NCI-H2029 treated with DMSO at 0.1 percent for 48 hours (cell line): ENCODE measurements at places on chromosomes 1 and 21.

GRCh38 chr1:3691421-3692204 lies 39.3 kb downstream of the TP73 start:
- DNase-seq, result no peak

- DNase-seq, result no peak
Measured at GRCh38 chr1:212237651-212238050, 47.6 kb upstream of the PPP2R5A start.

DNA sequence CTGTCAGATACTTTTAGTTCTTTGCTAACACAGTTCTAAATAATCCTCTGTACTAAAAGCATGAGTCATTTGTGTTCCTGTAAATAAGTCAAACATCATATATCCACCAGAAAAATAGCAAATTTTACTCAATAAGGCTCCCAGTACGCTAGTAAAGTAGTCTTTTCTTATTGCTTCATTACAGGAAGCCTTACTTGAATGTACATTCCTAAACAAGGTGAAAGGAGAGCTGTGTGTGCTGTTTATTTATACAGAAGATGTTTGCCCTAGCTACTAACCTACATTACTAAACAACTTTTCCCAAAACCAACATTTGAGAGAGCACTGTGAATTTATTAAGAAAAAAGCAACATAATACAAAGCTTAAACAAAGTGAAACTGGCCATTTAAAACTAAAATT lies 52.0 kb downstream of the ZNHIT6 start:
- no peak for DNase-seq

GRCh38 chr1:233114860-233115259 lies 164.4 kb downstream of the NTPCR start:
- no peak for DNase-seq

DNA sequence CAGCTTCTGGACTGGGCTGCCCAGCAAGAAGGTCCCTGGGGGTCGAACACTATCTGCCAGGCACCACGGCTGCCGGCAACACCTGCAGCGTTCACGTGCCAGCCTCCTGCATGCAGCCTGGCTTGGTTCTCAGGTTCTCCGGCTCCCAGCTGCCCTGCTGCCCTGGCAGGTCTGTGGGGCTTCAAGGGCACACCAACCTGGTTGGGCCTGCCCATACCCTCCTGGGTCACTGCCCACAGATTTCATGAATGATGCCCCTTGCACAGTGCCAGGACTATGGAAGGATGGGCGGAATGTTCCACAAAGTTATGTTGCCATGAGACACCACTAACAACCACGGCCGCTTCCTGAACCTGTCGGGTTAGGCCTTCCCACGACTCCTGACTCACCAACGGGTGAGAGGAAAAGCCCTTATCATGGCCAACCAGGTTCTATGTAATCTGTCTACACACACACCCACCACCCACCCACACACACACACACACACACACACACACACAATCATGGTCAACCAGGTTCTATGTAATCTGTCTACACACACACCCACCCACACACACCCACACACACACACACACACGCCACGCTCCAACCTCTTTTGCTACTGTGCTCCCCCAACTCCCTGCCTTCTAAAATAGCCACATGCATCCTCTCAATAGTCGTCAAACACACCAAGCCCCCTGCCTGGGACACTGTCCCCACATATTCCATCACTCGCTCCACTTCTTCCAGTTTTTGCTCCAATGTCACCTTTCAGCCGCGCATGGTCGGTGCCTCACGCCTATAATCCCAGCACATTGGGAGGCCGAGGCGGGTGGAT lies 32.2 kb downstream of the HSPG2 start:
- DNase-seq, result no peak

- DNase-seq, result no peak
Measured at GRCh38 chr21:39095681-39096080, 87.6 kb downstream of the PSMG1 start.

DNA sequence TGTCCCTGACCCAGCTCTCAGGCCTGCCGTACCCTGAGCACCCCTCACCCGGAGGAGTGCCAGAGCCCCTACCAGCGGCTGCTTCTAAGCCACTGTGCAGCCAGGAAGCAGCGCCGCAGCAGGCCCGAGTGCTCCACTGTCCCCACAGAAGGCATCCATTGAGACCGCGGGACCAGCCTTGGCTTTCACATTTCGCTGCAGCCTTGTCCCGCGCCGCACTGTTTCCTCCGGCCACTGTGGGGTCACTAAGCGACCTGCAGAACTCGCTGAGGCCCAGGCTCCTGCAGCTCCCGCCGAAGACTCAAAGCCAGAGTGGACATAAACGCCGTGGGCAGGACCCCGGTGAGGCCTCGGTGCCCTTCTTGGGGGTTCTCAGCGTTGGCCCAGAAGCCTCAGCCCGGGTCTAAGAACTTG lies 3.0 kb downstream of the ALX3 start:
- no peak for DNase-seq

DNA sequence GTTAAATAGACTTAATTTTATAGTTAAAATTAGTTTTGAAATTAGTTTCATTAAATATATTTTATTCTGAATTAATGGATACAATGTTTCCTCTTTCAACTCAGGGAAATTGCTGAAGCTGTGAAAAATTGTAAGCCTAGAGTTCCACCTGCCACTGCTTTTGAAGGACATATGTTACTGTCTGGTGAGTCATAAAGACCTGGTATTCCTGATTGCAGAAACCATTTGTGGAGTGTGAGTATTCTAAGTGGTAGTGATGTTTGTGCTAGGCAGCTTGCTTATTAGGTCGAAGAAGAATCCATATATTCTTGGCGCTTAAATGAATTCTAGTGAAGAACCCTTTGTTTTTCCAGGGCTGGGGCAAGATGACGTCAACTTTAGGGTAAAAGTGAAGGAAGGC lies 34.0 kb downstream of the MTR start:
- no peak for DNase-seq

GRCh38 chr1:66439031-66439740 lies 94.8 kb upstream of the SGIP1 start:
- DNase-seq, result no peak

GRCh38 chr1:17229379-17229778 lies 19.5 kb upstream of the PADI3 start:
- DNase-seq, result no peak

DNA sequence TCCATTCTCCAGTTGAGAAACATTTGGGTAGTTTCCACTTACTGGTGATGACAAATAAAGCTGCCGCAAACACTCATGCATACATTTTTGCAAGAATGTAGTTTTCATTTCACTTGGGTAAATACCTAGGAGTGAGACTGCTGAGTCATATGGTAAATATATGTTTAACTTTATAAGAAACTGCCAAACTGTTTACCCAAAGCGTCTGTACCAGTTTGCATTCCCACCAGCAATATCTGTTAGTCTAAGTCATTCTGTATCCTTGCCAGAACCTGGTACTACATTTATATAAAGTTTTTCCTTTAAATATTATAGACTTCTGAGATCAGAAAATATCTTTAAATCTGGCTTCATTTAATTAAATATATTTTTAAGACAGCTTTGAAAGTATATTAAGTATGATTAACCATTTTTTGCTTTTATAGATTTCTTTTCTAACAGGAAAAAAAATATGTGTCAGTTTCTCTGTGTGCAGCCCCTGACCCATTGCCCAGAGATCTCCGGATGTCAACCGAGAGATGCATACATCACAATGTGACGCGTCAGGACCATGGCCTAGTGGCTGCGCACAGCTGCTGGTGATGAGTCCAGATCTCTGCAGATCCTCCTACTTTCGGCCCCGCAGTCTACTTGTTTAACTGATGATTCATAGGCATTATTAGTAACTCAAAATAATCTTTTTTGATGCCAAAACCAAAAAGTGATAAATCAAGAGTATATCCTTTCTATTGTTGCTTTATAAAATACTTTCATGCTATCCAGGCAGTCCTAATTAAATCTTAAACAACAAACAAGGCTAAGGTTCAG lies 227.1 kb upstream of the MAP1LC3C start:
- DNase-seq, result no peak

- no peak for DNase-seq
Measured at GRCh38 chr1:210123383-210123782, 109.2 kb upstream of the SERTAD4 start.

- DNase-seq, result no peak
Measured at GRCh38 chr1:56073206-56073605, 506.2 kb downstream of the PLPP3 start.

DNA sequence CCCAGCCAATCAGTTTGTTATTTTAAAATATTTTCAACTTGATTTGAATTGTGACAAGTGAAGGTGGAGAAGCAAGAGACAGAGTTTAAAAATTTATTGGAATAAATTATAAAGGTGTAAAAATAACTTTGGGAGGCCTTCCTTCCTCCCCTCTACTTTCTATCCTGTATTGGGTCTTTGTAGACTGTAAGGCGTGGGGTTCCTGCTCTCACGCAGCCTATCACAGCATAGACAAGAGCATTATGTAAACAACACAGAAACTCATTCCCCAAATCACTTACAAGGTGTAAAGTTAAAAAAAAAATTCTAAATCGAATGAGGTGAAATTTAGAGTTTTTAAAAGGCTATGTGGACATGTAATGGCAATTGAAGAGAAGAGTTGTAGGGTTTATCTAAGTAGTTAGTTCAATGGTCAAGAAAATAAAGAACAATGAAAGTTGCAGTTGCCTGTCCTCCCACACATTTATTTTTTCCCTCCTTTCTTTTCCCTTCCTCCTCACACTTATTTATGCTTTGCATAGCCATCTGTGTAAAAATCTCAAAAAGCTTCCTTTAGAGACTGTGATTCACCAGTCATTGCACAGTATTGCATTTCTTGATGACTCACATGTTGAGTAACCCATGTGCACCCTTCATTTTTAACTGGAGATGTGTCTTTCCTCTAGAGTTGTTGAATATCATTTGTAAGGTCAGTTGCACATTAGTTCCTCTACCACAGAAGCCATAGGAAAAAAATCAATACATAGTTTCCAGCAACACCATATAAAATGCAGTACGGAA lies 242.2 kb downstream of the PTPRC start:
- no peak for DNase-seq

DNA sequence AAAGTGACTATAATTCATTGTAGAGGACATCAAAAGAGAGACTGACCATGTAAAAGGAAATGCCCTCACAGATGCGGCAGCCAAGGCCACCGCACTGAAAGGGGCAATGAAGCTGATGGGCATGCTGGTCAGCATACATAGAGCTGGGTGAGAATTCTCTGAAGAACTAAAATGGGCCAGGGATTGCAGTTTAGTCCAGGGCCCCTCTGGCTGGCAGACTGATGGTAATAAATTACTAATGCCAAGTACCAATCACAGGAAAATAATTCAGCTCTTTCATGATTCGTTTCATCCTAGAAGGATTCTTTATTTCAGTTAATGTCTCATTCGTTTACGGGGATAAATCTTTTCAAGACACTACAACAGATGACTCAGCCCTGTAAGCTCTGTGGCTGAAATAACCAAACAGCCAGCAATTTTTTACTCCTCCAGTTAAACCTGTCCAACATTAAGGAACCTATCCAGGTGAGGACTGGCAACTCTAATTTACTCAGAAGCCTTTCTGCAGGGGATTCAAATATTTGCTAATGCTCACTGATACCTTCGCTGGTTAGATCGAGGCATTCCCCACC lies 56.9 kb upstream of the MAP1LC3C start:
- no peak for DNase-seq

GRCh38 chr1:17826165-17826488 lies 71.0 kb downstream of the ACTL8 start:
- DNase-seq, result no peak

DNA sequence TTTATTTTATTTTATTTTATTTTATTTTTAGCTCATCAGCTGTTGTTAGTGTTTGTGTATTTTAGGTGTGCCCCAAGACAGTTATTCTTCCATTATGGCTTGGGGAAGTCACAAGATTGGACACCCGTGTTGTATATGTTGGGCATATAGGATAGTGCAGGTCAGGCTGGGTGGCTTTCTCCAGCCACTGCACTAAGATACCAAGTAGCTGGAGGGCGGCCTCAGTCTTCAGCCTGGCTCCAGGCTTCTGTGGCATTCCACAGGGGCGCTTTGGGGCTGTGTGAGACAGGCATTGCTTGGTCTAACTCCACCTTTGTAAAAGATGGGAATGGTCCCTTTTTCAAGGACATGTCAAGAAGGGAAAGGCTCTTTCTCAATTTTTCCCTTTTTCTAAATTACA lies 16.5 kb downstream of the RRP1B start:
- no peak for DNase-seq

DNA sequence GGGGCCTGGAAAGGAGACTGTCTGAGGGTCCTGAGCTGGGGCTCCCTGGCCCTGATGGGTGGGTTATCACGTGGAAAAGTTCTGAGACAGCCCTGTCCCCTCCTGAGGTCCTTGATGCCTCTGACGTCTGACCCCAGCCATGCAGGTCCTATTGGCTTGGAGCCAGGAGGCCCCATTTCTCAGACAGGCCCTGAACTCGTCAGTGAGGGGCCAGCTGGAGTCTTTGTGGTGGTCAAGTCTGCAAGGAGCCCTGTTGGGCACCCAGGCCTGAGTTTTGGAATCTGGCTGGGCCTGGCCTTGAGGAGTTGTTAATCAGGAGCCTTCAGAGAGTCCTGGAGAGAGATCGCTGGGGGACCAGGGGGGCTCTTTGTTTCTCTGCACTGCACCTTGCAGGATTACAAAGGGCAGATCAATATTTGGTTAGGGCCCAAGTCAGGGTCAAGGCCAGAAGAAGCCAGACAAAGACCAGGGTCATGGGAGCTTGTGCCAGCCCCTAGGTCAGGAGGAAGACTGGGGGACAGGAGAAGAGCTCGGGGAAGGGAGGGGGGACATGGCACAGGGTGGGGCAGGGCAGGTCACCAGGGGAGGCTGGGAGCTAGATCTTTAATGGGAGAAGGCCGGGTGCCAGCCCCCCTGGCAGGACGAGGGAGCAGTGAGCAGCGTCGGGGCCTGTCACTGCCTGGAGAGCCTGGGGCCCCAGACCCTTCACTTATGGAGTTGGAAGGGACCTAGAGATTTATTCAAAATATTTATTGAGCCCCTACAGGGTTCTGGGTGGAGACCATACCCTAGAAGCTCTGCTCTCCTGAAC lies 83.2 kb downstream of the PTPRU start:
- no peak for DNase-seq

DNA sequence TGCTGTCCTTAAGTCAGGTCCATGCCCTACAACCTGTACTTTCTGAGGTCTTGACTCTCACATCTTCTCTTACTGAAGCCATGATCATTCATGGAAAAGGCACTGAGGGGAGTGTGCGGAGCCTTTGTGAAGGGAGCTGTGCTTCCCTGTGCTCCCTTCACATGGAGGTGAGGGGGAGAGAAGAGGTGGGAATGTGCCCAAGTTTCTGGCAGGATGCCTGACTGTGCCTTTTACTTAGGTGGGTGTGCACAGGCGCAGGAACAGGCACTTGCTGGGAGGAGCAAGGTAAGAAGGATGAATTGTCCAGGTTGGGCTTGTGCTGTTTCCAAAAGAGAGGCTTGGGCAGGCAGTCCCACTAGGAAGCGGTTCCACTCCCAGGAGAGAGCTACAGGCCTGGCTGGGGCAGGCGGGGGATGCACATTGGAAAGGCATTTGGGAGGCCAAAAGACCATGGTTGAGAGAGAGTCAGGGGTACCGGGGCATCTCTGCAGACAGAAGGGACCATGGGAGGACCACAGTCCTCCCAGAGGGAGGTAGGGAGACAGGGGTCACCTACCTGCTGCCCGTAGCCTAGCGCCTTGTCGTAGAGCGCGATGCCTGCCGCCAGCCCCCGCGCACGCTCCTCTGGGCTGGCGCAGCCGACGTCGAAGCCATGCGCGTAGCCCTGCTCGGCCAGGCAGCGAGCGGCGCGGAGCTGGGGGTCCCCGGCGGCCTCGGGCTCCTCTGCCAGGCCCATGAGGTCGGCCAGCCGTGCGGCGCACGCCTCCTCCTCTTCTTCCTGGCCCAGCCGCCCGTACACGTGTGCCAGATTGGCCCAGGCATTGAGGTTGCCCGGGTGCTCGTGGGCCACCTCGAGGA lies 853 bp downstream of the TTC22 start:
- no peak for DNase-seq

- peak; percentile 31 for DNase-seq
Measured at GRCh38 chr1:100383743-100384405, 31.6 kb downstream of the CDC14A start.
